CD4-positive, alpha-beta T cell treated with Interleukin-1 beta for 1 hour (primary cell): ENCODE measurements at places on chromosomes 1 and 21.

GRCh38 chr1:192939440-192939839 is 119.7 kb downstream of the UCHL5 start:
- no peak for DNase-seq

DNA sequence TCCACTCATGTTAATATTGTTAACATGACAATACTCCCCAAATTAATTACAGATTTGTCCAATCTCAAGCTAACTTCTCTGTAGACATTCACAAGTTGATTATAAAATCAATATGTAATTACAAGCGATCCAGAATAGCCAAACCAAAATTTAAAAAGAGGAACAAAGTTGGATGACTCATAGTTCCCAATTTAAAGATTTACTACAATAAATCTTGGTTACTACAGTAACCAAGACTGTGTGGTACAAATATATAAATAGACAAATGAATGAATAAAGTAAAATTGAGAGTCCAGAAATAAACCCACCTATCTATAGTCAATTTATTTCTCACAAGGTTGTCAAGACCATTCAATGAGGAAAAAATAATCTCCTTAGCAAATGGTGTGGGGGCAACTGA is 7.1 kb upstream of the KRTAP10-4 start:
- no peak for DNase-seq

GRCh38 chr1:24968941-24969585 is 39.0 kb upstream of the RUNX3 start:
- DNase-seq = no peak

DNA sequence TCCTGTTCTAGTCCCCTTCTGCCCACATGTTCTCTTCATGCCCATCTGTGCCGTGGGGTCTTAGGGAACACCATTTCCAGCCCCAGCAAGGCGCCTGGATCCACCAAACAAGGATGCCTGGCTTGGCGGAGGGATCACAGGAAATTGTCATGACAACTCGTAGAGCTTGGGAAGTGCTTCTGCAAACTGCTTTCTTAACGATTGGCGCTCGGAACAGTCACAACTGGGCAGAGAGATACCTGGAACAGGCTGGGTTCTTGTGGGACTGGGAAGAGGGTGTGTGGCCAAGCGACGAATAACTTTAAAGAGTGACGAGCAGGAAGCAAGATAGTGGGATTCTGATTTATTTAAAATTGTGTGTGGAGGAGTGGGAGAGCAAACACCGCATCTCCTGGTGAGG is 329.8 kb downstream of the RPS6KC1 start:
- no peak for DNase-seq

GRCh38 chr1:55359611-55360010 is 144.4 kb upstream of the USP24 start:
- DNase-seq = no peak

- DNase-seq = no peak
Observed at GRCh38 chr1:16212251-16212961, at the start of gene ARHGEF19. ARHGEF19 (minus strand) TSS chr1:16212652; CDS start chr1:16209054, 3,598 bp downstream.
